ENCODE measurements at places on chromosomes 3 and 15.

- no peak for DNase-seq
These were observed 3.3 kb upstream of the CD96 start for GRCh38 chr3:111538681-111539083.

DNA sequence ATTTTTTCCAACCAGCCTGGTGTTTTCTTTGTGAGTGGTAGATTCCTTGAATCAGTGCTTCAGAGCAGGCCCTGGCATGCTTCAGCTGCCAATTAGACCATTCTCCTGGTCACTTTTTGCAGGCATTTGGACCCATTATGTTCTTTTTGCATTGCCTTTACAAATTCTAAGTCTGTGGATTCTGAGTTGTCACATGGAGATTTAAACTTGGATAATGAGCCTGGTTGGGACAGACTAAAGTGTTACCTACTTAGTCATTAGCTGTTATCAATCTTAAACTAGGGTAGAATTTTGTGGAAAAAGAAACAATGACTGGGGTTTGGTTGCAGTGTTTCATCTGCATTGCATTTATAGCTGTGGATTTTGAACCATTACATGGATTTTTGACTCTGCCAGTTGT, 40.6 kb downstream of the ARHGEF26 start:
- no peak for DNase-seq

DNA sequence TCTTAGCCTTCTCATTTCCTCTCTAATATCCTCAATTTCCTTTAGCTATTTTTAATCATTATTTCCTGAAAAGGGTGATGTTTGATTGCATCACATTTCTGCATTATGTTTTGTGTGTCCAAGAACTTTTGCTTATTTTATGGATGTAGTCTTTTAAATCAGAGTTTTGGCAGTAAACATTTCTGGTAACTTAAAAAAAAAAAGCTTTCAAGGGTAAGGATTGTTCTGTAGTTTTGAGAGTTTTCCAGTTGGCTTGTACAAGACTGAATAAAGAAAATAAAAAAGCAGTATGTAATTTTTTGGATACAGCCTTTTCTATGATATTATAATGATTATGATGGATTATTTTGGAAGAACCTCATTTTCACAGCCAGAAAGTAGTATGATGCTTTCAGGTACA, 99.4 kb downstream of the DHX36 start:
- no peak for DNase-seq

DNA sequence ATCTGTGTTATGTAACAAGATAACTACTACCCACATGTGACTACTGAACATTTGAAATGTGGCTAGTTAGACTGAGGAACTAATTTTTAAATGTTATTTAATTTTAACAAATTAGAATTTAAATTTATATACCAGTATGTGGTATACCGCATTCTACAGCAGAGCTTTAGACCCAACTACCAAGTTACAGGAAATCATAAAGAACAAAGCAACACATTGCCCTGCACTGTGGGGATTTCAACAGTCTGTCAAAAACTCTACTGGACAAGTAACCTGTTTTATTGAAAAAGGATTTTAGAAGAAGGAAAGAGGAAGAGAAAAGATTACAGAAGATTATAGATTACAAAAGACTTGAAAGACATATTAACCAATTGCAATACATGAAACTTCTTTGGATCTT, 64.9 kb downstream of the DPH6 start:
- DNase-seq = no peak

DNA sequence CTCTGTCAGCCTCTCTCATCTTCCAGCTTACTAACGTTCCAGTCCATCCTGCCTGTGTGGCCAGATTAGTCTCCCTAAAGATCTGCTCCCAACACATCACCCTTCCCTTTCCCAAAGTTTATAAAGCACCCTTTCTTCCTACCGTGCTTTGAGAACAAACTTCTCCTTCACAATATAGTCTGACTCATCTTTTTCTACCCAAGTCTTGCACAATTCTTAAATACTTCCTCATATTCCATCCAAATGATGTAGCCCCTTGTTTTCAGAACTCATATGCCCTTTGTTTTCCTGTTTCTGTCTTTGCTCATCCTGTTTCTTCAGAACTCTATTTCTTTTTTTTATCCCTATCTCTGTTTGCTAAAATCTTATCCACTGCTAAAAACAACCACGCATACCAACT, 326.8 kb downstream of the MFSD1 start:
- DNase-seq = no peak

- DNase-seq = no peak
These were observed 49.8 kb upstream of the ARL8B start for GRCh38 chr3:5072100-5072816.

GRCh38 chr3:157066335-157067098, 93.4 kb downstream of the CCNL1 start:
- DNase-seq = no peak

All from activated gamma-delta T cell treated with Interleukin-2 at 50 U/mL for 16 hours (primary cell).